ENCODE measurements at places on chromosomes 13 and 19.

- DNase-seq, result peak; percentile 18
Measured at GRCh38 chr13:76885203-76886004, 801 bp downstream of the KCTD12 start.

DNA sequence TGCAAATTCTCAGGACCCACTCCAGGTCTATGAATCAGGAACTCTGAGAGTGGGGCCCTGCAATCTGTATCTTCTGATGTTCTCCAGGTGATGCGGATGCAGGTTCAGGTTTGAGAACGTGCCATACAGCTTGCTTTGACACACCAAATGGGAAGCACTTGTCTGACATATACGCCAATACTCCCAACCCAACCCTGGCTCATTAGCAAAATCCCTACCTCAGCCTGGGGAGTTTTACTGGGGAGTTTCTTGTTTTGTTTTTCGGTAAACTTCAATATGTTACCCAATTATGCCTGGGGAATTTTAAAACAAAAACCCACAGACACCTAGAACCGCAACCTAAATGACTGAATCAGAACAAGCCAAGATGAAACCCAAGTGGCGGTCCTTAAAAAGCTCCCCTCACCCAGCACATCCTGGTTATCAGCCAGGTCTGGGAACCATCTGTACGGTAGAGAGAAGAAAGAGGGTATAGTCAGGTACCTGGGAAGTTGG, 41.2 kb downstream of the ABCC4 start:
- DNase-seq, result no peak

- DNase-seq, result no peak
Measured at GRCh38 chr19:47416643-47416985, 2.7 kb downstream of the MEIS3 start.

GRCh38 chr19:21094347-21095025, 12.5 kb downstream of the ZNF714 start:
- DNase-seq, result no peak

- DNase-seq, result peak; percentile 21
Measured at GRCh38 chr13:32164622-32165268, 133.2 kb downstream of the FRY start.

GRCh38 chr13:48210178-48210577, 22.8 kb upstream of the ITM2B start:
- no peak for DNase-seq

- no peak for DNase-seq
Measured at GRCh38 chr13:45512098-45512496, 47.4 kb downstream of the COG3 start.

DNA sequence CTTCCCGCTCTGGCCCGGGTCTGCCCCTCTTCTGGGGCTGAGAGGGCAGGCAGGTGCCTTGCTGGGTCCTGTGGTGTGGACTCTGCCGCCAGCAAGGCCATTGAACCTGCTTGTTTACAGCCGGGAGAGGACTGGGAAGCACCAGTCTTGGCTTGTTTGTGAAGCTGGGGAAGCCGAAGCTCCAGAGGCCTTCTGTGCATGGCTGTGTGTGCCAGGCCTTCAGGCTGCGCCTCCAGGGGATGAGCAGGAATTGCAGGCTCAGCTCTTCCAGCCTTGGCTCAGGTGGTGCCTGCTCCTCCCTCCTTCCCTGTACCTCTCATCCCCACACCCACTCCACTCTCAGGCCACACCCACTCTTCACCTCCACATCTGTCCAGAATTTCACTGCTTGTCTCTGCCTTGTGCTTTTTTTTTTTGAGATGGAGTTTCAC, 17.5 kb downstream of the NDUFB7 start:
- no peak for DNase-seq

DNA sequence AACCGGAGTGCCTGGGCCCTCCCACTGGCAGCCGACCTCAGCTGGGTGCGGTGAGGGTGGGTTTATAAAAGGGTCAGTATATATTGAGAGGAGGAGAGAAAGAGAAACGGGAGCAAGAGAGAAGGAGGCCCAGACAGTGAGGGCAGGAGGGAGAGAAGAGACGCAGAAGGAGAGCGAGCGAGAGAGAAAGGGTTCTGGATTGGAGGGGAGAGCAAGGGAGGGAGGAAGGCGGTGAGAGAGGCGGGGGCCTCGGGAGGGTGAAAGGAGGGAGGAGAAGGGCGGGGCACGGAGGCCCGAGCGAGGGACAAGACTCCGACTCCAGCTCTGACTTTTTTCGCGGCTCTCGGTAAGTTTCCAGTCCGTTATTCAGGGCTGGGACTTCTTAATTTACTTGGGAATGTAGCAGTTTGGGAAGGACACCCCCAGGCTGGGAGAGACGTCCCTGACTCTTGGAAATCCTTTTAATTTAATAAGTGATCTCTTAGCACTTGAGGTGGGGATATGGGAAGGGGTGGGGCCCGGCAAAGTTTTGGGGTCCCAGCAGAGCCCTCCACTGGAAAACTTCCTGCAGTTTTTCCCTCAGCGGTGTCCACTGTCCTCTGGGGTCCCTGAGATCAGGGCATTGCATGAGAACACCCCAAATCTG, at the start of gene EMP3:
EMP3 (plus strand) TSS at position 288 of the 646 bp plus-strand sequence. CDS start 1,293 bp downstream, outside the sequence.
- peak; percentile 80 for DNase-seq

DNA sequence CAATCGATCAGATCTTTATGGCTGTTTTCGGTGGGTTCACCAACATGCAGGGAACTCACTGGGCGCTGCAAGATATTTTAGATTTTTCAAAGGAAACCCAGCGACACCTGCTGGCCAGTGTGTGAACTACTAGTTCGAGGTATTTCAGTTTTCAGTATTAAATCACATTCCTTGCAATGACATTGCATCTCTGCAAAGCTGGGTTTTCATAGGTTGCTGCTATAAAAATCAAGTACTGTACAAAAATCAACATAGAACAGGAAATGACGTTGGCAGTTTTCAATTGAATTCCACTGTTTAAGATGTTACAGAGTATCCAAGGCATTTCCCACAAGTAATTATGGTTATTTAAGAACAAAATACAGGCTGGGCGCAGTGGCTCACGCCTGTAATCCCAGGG, 17.6 kb downstream of the LIG1 start:
- peak; percentile 43 for DNase-seq

GRCh38 chr13:38954291-38954690, 36.3 kb downstream of the STOML3 start:
- no peak for DNase-seq

DNA sequence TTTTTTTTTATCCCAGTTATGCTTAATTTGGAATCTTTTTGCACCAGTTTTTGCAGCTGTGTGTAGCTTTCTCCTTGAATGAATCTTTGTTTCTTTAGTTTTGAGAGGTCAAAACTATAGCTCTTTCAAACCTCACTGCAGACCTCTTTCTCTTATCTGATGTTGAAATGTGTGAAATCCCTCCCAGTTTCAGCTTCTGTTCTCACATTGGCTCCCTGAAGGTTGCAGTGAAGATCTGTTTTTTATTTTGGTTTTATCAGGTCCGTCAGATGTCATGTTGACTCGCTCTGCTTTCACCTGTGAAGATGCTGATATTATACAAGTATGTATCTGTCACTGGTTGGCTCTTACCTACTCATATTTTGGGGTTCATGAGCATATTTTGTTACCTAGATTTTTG, 372.0 kb downstream of the RFC3 start:
- DNase-seq, result no peak

DNA sequence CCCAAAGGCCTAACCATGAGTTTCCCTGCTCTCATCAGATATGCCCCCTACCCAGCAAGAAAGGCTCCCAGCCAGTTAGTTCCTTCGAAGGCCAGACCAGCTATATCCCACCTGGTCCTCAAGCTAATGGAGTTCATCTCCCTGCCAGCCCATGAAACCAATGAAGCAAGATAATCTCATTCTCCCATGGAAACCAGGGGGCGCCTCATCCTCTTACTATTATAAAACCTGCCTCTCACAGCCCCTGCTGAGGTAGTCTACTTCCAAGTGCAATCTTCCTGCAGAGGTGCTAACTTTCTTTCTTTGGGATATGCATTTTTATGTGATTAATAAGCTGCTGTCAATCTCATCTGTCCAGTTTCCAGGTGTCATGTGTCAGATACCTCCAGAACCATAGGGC, 34.0 kb upstream of the ZNF573 start:
- DNase-seq, result no peak

- DNase-seq, result no peak
Measured at GRCh38 chr13:88339271-88339741, 668.1 kb downstream of the SLITRK5 start.

DNA sequence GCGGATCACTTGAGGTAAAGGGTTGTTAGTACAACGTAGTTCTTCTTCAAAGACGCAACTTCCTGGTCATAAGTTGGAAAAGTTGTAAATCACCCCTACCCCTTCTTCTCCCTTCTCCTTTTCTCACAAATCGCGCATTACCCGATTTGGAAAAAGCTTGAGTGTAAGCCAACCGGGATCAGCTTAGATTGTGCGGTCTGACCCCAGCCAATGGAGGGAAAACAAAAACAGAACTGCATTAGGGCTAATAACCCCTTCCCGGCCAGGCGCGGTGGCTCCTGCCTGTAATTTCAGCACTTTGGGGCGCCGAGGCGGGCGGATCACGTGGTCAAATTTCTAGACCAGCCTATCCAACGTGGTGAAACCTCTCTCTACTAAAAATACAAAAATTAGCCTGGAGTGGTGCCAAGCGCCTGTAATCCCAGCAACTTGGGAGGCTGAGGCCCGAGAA, 806 bp downstream of the ZNF90 start:
- no peak for DNase-seq

- DNase-seq, result no peak
Measured at GRCh38 chr13:52955472-52955874, 73.1 kb upstream of the OLFM4 start.

GRCh38 chr19:45444318-45445041, 20.8 kb upstream of the ERCC1 start:
- DNase-seq, result peak; percentile 43

DNA sequence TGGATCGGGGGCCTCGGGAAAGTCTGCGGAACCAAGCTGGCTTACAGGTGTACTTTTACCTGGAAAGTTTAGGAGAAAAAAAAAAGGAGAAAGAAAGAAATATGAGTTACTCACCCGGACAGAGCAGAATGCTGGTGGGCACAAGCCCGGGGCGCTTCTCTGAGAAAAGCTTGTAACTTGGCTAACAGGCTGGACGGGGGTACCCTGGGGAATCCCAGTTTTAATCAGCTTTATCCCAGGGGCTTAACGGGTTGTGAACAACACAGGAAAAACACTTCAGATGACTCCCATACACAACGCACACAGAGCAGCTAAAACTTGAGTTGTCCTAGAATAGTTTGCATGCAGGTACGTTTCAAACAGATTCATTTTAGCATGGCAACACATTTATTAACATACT, 37.3 kb downstream of the KLF2 start:
- DNase-seq, result no peak

GRCh38 chr19:33273881-33274662, 28.3 kb downstream of the CEBPA start:
- DNase-seq, result peak; percentile 35

- DNase-seq, result no peak
Measured at GRCh38 chr19:17834350-17835181, 13.2 kb downstream of the JAK3 start.

DNA sequence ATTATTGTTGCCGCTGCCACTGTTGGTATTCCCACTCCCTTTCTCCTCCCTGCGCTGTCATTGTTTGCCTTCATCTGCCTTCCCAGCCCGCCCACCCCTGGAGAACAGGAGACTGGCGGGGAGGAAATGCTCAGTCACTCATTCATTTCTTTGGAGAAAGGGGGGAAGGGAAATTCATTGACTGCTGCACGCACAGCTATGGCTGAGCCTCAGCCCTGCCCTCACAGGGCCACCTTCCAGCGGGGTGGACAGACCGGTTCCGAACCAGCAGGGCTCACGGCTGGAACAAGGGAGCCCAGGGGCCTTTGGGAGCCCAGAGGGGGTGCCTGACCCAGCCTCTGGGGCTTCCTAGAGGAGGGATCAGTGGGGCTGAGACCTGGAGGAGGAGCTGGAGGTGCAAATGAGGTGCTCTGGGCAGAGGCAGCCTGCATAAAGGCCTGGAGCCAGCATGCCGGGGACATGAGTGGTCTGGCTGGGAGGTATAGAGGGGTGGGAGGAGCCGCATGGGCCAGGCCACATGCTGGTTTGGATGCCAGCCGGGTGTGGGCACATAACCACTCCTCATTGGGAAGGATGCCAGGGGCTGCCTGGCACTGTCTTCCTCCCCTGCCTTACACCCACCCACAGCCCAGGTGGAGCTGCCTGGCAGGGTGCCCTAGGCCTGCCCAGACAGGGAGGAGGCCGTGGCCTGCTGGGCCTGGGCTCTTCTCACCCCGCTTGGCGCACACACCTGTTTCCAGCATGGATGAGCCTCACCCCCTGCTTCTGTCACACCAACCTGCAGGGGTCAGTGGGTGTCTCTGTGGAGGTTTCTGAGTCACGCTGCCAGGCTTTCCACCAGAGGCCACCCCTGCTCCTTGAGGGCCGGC, 26.8 kb downstream of the PPP5C start:
- no peak for DNase-seq

- DNase-seq, result no peak
Measured at GRCh38 chr19:8469613-8470368, 25.0 kb downstream of the HNRNPM start.

- DNase-seq, result peak; percentile 24
Measured at GRCh38 chr19:12202250-12202649, 39.4 kb downstream of the ZNF136 start.

DNA sequence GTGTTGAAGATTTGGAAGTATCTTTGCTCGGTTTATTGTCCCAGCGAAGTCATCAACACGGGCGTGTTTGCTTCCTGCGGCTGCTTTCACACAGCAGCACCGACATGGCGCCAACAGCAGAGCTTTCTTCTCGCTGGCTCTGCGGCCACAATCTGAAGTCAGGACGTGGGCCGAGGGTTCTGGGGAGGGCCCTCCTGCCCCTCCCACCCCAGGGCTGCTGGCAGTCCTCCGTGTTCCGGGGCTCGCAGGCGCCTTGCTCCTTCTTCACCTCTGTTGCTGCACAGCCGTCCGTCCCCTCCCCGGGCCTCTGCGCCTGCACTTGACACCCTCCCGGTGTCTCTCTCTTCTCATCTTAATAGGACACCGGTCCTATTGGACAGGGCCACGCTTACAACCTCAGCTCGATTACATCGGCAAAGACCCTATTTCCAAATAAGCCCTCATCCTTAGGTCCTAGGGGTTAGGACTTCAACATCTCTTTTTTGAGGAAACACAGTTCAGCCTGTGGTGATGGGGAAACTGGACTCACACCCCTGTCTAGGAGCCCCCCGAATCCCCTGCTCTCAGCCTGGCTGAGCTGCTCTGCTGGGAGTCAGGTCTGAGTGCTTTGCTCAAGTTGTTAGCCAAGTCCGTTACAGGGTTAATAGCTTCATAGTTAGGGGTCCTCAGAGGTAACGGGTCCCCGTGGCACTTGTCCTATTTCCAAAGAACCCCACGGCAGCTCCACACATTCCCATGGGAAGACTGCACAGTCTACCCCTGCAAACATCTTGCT, 2.7 kb upstream of the TEX29 start:
- DNase-seq, result no peak

Data from activated CD4-positive, alpha-beta T cell treated with anti-CD3 and anti-CD28 coated beads, Interleukin-2, amount 50 U/mL, for 24 hours (primary cell).